ENCODE measurements at places on chromosomes 11 and 22. TPM values are rescaled to one million over a fixed set of nuclear protein-coding genes. Genes with fewer than 3 reads are reported as not detected.

The RAPSN gene
- 3.5 TPM for total RNA-seq

GRCh38 chr22:31230871-31231621 is 18.9 kb downstream of the LIMK2 start:
- H3K27me3 ChIP-seq: no peaks in the 10 kb centered on the region
- DNase-seq: no peak
- H3K4me1 ChIP-seq: peaks cover 23% of the 10 kb centered on the region

The IFITM1 gene
- total RNA-seq: 21.2 TPM

The GAL3ST1 gene
- 0.27 TPM for total RNA-seq

DNA sequence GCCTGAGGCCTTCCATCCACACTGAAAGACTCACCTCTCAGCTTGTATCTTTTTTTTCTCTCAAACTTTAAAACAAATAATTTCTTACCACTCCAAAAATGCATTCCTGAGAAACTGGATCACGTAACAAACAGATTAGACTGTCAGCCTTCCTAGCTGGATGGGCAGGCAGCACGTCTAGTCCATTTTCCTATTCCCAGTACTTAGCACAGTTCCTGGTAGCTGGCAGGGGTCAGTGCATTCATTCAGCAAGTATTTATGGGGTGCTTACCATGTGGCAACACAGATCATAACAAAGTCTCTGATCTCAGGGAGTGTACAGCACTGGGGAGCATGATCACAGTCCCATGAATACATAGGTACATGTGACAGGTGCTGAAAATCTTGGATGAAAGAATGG is 89.6 kb downstream of the UBASH3B start:
- H3K4me1 ChIP-seq: peaks cover 15% of the 10 kb centered on the region
- H3K27me3 ChIP-seq: no peaks in the 10 kb centered on the region
- no peaks in the 10 kb centered on the region for H3K36me3 ChIP-seq
- peak overlapping the region; percentile 87 for H3K27ac ChIP-seq
- DNase-seq: no peak
- H3K4me3 ChIP-seq: no peak overlapping the region

Measured in activated B cell treated with CpG ODN at 0.5 μM for 24 hours (primary cell).